ENCODE measurements at places on chromosomes 16 and 17.

DNA sequence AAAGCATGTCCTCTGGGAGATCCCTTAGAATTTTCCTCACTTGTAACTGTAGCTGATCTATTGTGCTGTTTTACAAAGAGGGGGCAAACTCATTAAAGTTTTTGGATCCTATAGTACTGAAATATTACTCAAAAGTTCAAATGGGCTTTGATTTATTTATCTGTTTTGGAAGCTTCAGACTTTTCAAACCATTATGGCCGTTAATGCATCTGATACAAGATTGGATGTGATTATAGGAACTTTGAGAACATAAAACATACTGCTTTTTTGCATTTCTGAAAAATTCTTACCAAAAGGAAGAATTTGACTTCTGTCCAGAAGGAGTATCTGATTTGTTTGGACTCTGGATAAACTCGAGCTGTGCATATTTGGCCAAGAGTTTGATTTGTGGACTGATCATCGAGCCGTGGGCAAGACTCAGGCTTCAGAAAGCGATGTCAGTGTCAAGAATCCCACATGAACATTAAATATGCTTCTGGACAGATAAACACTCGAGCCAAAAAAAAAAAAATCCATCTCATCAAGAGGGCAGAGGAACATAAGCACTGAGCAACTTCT, 8.2 kb upstream of the MARCHF10 start:
- no peak for DNase-seq

DNA sequence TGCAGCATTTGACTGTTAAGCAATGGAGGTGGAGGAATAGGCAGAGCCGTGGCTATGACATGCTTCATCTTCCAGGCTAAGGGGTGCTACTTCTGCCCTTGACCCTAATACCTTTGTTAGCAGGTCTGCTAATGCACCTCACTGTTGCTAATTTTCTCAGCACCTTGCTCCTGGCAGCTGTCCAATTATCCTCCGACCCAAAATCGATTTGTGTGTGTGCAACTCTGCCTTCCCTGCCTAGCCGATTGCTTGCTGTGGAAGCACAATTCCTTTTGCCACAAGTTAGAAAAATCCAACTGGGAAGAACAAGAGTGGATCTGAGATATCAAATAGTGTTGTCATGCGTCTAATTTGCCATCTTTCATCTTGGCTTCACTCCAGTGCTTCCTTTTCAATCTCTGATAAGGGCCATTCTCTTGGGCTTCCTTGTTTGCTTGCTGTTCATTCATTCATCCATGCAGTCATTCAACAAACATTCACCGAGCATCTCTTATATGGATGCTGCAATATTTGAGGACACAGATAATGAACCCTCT, 422.8 kb downstream of the RBFOX1 start:
- no peak for DNase-seq

DNA sequence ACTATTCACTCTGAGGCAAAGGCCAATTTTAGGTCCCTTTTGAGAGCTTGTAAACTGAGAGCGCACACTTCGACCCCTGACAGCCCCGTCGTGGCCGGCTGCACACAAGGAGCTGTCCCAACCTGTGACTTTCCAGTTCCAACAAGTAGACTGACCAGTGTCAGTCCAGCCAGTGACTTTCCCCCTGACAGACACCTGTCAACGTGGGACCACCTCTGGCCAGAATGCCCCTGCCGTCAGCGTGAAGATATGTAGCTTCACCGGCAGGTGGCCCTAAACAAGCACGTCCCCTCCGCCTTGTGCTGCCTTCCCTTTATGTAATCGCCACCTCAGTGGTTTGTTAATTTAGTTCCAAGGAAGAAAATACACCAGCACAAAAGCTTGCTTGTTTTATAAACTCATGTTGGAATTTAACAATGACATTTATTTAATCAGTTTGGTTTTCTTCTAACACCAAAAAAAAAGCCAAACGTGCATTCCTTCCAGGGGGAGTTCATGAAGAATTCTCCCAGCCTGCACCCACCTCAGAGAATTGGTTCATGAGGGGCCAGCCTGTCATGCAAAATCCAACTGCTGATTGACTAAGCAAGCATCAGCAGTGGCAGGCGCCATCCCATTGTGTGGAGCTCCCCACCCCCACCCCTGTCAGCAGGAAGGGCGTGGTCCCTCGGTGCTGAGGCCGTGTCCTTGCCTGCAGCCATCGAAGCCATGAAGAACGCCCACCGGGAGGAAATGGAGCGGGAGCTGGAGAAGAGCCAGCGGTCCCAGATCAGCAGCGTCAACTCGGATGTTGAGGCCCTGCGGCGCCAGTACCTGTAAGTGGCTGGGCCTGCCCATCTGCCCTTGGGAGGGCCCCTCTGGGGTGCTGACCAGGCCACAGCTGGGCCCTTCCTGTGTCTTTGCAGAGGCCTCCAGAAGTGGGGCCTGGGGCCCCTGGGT, 33.9 kb downstream of the PLD6 start:
- no peak for DNase-seq

- DNase-seq = no peak
Observed at GRCh38 chr17:75144816-75145512, 9.3 kb downstream of the JPT1 start.

DNA sequence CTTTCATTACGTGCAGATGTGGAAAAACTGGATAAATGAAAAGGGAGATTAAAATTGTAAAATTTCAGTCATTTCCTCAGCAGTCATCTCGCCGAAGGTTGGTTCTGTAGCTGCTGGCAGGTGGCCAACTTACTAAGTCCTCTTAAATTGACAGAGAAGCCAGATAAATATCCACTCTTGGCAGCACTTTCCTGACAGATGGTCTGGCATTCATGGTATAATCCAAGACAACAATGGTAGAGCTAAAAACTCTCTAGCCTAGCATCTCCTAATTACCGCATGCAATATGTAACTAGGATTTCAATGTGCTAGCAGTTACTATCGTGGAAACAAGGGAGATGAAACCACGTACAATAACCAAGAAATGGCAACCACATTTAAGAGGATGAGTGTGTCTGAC, 306.3 kb downstream of the CNTNAP4 start:
- DNase-seq = no peak

- DNase-seq = no peak
Observed at GRCh38 chr16:89448656-89449055, 41.7 kb downstream of the ANKRD11 start.

GRCh38 chr16:27189335-27189972, 13.9 kb upstream of the KDM8 start:
- DNase-seq = no peak

- DNase-seq = no peak
Observed at GRCh38 chr17:75508931-75509361, 6.4 kb downstream of the CASKIN2 start.

GRCh38 chr16:11067697-11068141, 123.4 kb downstream of the CLEC16A start:
- DNase-seq = no peak

- DNase-seq = no peak
Observed at GRCh38 chr17:75753514-75754377, 11.2 kb downstream of the GALK1 start.

DNA sequence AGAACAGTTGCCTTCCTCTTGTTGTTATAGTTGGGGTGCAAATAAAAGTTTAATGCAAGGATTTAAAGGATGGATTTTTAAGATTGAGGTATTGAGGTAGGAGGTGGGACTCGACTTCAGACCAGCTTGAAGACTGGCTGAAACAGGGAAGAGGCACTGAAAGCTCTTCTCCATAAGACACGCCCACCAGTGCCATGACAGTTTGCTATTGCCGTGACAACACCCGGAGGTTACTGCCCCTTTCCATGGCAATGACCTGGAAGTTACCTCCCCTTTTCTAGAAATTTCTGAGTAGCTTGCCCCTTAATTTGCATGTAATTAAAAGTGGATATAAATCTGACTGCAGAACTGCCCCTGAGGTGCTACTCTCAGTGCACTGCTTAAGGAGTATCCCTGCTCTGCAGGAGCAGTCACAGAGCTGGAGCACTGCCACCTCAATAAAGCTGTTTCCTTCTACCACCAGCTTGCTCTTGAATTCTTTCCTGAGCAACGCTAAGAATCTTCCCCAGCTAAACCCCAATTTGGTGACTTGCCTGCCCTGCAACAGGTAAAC, 122.6 kb downstream of the SHISA6 start:
- DNase-seq = no peak

- DNase-seq = no peak
Observed at GRCh38 chr17:14901376-14901775, 363.8 kb downstream of the PMP22 start.

GRCh38 chr17:74918906-74919305, 4.1 kb downstream of the USH1G start:
- no peak for DNase-seq

DNA sequence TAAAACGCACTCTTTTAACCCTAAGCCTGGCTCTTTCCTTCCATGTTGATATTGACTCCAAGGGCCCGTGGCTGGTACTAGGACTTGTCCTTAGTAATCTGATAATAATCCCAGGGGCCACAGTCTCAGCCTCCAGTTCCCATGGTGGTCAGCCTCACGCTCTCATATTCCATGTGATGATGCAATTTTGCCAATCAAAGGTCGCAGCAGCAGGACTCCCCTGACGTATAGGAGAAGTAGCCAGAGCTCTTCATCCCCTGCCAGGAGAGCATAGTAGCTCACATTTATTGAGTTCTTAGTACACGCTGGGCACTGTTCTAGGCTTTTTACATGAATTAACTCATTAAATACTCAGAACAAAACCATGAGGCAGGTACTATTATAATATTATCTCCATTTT, 42.4 kb downstream of the CD300LF start:
- no peak for DNase-seq

GRCh38 chr17:7841915-7842379, 7.9 kb downstream of the KDM6B start:
- DNase-seq = peak; percentile 88

DNA sequence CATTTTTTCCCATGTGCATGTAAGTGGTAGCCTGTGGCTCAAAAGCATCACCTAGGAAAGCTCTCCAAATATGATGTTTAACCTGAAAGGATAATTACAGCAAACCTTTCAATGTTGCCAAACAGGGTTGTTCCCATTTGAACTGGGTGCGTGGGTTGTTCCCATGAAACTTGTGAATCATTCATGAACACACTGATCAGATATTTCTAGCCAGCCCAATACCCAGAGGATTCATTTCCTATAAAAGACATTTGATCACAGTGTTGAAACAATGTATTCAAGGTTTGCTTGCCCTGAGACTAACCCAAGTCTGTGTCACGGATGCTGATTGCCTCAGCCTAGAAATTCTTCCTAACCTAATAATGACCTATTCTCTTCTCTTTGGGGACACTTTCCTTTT, 12.9 kb downstream of the KRT39 start:
- no peak for DNase-seq
